M059J (cell line): ENCODE measurements at places on chromosomes 11 and 22. TPM values are rescaled to one million over a fixed set of nuclear protein-coding genes. Genes with fewer than 3 reads are reported as not detected.

LARGE2 gene
- total RNA-seq: 0.22 TPM in 1 of 2 replicates, not detected in the other

MPZL2 gene
- total RNA-seq: 13.6 and 19.6 TPM in 2 replicates

CYB5R3 gene
- total RNA-seq: 47.9 and 80.4 TPM in 2 replicates

TSSC4 gene
- 20.8 and 34.9 TPM in 2 replicates for total RNA-seq

MMP1 gene
- 75.7 and 80.6 TPM in 2 replicates for total RNA-seq

WNT11 gene
- 2.0 and 3.1 TPM in 2 replicates for total RNA-seq

PSMD13 gene
- total RNA-seq: 162 and 239 TPM in 2 replicates

SMIM38 gene
- not detected in 2 replicates for total RNA-seq

MOB2 gene
- 9.5 and 21.3 TPM in 2 replicates for total RNA-seq

MS4A1 gene
- total RNA-seq: not detected in 2 replicates

C22orf23 gene
- total RNA-seq: 0.05 and 0.22 TPM in 2 replicates

NXPE2 gene
- total RNA-seq: not detected in 2 replicates

IGF2 gene
- 0.02 and 0.07 TPM in 2 replicates for total RNA-seq

ADORA2A gene
- total RNA-seq: 2.7 and 5.2 TPM in 2 replicates

APOL6 gene
- 22.2 and 25.8 TPM in 2 replicates for total RNA-seq

OR51E2 gene
- not detected in 2 replicates for total RNA-seq

KRTAP5-7 gene
- not detected in 2 replicates for total RNA-seq

VSIG10L2 gene
- not detected in 2 replicates for total RNA-seq

OOSP4A gene
- total RNA-seq: not detected in 2 replicates

CDC42EP2 gene
- total RNA-seq: 0.07 and 1.6 TPM in 2 replicates

DAGLA gene
- 1.4 and 3.3 TPM in 2 replicates for total RNA-seq

OR51F2 gene
- total RNA-seq: not detected in 2 replicates

TMPRSS13 gene
- total RNA-seq: not detected in 2 replicates

SLC22A8 gene
- not detected in 2 replicates for total RNA-seq

BRSK2 gene
- total RNA-seq: 0.44 TPM in 1 of 2 replicates, not detected in the other

DTX4 gene
- 0.37 and 0.39 TPM in 2 replicates for total RNA-seq

MS4A14 gene
- total RNA-seq: not detected in 2 replicates

OSM gene
- total RNA-seq: not detected in 2 replicates

ABCG4 gene
- 0.49 TPM in 1 of 2 replicates, not detected in the other for total RNA-seq

SCGB1A1 gene
- total RNA-seq: not detected in 2 replicates
